ENCODE measurements at places on chromosomes 5 and 9.

DNA sequence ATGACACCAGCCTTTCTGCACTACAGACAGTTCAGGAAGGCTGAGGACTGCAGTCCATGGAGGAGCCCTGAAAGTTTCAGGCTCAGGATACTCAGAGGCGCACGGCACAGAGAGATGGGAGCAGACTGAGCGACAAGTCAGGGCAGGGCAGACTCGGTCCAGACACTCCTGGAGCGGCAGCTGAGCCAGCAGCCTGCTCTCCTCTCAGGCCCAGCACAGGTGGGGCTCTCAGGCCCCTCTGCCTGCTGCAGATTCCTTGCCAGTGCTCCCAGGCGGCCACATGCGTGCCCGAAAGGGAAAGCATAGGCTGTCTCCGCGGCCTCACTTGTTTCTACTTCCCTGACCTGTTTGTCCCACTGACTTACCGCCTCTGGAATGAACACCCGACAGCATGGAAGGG, 228.3 kb downstream of the IRX2 start:
- DNase-seq = no peak

- DNase-seq = no peak
These were observed 20.8 kb upstream of the SNCAIP start for GRCh38 chr5:122291000-122291901.

DNA sequence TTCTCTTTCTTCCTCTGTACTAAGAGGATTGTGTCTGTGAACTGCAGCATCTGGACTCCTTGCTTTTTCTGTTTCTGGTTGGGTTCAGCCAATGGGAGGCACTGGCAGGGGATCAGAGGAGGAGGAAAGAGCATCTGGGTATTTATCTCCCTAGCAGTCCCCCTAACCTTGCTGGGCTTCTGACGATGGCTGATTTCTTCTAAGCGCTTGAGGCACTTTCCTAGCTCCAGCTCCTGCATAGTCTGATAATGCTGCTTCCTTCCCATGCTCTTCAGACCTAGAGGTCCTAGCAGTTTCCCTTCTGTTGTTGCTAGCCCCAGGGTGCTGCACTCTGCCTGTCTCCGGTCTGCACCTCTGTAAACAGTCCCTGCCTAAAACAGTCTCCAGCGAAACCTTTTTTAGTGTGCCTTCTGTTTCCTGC, 225.1 kb downstream of the PDZD2 start:
- DNase-seq = no peak

GRCh38 chr9:117156144-117156688, 258.6 kb downstream of the ASTN2 start:
- no peak for DNase-seq

GRCh38 chr5:143145243-143146160, 258.0 kb downstream of the NR3C1 start:
- DNase-seq = no peak

GRCh38 chr5:59584858-59585846, 308.4 kb downstream of the PDE4D start:
- no peak for DNase-seq

GRCh38 chr5:159341906-159342310, 11.6 kb upstream of the IL12B start:
- DNase-seq = peak; percentile 32

DNA sequence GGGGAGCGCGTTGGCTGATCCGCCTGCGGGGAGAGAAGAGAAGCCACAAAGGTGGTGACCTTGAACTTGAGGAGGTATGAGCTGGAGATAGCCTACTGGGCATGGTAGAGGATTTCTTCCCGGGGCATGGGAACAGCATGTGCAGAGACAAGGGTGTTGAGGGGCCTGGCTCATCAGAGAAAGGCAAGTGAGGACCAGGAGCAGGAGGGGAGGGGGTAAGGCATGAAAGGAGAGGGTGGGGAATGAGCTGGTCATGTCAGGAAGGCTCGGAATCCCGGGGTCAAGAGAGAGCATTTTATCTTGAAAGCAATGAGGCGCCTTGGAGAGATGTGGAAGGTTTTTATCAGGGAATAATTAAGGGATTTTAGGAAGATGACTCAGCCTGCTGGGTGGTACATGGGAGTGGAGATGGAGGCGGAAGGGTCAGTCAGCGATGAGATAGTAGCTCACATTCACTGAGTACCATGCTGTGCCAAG, 121.1 kb downstream of the LHX2 start:
- DNase-seq = no peak

- no peak for DNase-seq
These were observed 161.0 kb downstream of the SLC25A46 start for GRCh38 chr5:110899566-110900412.

GRCh38 chr9:131474711-131475110, 28.0 kb upstream of the POMT1 start:
- DNase-seq = no peak

- DNase-seq = no peak
These were observed 235.7 kb downstream of the ICE1 start for GRCh38 chr5:5658226-5658625.

- DNase-seq = no peak
These were observed 91.7 kb downstream of the TENT4A start for GRCh38 chr5:6804766-6805501.

GRCh38 chr5:65938256-65938655, 11.9 kb downstream of the ERBIN start:
- DNase-seq = no peak

- no peak for DNase-seq
These were observed 41.5 kb upstream of the EGFL7 start for GRCh38 chr9:136621019-136621733.

DNA sequence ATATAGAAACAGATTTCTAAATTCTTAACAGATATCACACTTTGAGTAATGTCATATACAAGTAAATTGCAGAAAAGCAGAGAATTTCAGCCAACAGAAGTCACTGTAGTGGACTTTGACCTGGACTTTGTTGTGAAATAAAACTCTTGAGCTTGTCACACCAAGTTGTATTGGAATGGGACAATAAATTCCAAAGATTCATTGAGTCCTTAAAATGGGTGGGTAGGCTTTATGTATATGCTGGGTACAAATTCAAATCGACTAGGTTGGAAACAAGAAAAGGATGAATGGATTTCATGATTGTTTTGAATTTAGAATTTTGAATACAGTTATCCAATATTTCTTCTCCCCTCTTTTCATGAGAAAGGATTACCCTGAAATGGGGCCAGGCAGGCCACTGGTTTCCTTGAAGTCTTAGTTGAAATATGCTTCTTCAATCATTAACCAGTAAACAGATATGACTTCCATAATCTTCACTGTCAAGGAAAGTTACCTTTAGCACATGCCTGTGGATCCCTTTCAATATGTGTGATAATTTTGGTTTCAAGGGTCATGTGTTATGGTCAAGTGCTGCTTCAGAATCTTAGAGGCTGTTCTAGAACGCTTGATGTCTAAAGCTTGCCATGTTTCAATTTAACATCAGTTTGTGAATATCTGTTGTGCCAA, 25.7 kb downstream of the PIP5K1B start:
- no peak for DNase-seq

DNA sequence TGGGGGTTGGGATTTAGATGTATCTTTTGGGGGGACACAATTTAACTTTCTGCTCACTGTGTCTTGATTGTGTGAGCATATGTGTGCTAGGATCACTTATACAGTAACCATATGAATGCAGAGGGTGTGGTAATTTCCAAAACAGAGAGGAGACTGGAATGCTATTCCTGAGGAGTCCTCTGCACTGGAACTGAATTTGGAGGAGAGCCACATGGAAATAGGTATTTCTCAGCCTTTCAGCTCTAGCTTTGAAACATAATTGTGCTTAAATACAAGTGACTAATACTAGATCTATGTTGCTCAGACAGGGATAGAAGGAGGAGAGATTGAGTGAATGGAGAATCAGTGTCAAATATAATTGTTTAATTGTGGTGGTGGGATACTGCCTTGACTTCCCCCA, 45.5 kb downstream of the FOCAD start:
- no peak for DNase-seq

DNA sequence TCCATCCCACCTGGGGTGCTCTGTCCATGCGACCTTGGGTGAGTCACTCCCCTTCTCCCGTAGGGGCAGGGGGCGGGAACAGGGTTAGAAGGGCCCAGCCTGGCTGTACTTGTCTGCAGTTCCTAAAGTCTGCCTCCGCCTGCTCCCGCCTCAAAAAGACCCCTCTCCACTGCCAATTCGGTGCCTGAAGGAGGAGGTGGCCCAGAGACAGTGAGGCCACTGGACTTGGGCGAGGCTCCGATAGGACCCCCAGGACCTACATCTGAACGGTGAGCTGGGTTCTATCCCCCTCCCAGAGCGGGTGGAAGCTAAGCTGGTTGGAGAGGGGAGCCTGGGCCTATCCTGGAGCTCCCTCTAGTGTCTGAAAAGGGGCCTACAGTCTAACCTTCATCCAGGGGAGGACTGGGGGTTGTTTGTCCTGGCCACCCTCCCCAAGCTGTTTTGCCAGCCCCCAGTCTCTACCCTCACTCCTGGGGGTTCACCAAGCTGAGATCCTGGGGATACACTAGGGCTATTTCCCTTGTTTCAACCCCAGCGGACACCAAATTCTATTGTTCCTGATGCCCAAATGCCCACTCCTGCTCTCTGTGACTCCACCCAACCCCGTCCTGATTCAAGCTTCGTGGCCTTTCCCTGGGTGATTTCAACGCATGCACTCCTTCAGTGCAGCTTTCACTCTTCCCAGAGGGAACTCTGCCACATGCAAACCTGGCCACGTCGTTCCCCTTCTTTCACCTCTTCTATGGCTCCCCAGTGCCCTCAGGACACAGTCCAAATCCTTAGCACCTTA, 6.1 kb upstream of the CRB2 start:
- no peak for DNase-seq

DNA sequence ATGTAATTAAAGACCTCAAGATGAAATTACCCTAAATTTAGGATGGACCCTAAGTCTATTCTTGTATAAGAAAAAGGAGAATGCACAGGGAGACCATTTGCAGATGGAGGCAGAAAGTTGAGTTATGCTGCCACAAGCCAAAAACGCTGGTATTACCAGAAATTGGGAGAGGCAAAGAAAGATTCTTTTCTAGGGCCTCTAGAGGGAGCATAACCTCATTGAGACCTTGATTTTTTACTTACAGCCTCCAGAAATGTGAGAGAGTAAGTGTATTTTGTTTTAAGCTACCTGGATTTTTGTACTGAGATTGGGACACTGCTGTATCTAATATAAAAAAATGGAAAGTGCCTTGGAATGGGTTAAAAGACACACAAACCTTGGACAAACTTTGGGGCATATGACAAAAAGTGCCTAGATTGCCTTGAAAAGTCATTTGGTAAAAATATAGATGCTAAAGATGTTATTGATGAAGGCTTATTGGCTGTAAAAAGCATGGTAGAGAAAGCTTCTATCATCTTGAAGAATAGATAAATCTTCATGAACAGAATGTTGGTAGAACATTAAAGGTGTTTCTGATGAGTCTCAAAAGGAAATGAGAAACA, 174.7 kb upstream of the PRDM9 start:
- DNase-seq = no peak

- DNase-seq = no peak
These were observed 327.4 kb downstream of the SH3GL2 start for GRCh38 chr9:17906176-17906840.

GRCh38 chr9:35996358-35996970, 38.5 kb upstream of the OR2S2 start:
- DNase-seq = no peak

DNA sequence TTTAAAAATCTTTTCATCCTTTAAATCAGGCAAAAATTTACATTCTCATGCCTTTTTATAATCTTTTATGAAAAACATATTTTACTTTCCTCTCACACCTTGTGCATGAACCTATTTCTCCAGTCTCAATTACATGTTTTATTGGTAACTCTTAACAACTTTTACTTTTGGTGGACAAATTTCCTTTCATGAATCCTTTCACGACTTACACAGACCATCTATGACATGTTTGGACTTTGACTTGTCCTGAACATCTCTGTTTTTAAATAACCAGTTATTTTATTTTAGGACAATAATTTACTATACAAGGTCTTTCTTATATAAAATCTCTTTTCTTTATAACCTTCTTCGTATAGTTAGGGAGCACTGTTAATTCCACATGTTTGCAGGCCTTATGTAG, 26.5 kb upstream of the MTMR12 start:
- DNase-seq = no peak

- no peak for DNase-seq
These were observed 475 bp downstream of the WDR5 start for GRCh38 chr9:134136118-134136995.

DNA sequence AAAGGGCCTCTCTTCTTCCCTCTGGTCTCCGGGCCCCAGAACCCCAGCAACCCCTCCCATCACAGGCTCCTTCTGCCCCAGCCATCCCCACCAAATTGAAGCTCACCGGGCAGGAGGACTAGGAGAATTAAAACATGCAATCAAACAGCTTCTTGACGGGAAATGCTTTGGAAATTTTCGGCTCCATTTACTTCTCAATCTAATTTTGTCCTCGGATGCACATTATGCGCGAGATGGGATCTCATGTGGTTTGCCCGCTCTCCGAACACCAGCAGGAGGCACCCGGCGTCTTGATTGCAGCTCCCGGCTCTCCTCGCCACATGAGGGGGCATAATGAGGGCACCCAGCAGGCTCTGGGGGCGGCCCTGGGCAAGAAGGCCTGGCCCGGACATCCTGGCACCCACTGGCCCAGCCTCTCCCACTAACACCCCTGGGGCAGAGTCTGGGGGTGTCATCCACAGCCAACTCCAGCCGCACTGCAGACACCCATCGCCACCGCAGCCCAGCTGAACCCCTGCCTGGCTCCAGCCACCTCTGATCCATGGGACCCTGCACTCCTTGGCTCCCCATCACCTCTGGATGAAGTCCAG, 135.5 kb downstream of the PAX5 start:
- no peak for DNase-seq

DNA sequence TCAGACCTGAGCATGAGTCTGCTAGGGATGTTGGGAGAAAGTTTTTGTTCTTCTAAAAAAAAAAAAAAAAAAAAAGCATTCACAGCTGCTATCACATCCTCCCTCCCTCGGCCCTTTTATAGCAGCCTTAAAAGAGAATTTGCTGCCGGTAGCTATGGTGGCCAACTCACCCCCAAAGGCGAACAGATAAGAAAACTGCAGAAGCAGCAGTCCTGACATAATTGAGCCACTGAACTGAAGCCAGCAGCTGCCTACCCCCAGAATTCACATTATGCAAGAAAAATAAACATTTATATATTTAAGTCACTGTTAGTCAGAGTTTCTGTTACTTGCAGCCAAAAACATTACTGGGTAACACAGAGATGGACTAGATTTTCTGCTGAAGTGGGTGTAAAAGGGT, 124.3 kb upstream of the SMARCA2 start:
- no peak for DNase-seq

GRCh38 chr5:154485850-154486426, 7.9 kb upstream of the HAND1 start:
- DNase-seq = no peak

DNA sequence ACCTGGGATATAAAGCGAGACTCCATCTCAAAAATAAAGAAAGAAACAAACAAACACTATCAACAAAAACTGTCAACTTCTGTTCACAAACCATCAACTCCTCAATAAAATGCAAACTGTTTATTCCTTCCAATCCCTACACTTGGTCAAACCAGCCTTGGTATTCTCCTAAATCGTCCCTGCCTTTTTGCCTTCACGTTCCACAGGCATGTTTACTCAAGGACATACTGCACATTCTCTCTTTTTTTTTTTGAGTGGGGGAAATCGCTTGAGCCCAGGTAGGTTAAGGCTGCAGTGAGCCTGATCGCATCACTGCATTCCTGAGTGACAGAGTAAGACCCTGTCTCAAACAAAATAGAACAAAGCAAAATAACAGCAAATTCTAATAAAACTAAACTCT, 13.0 kb downstream of the UBAP2 start:
- DNase-seq = no peak
